ENCODE measurements at places on chromosomes 13 and 19.

GRCh38 chr13:23588666-23589065 is 18.5 kb downstream of the TNFRSF19 start:
- no peak for DNase-seq

GRCh38 chr19:49468199-49468598 is 5.8 kb upstream of the FLT3LG start:
- DNase-seq = no peak

GRCh38 chr13:20101467-20102316 is 59.2 kb downstream of the GJA3 start:
- DNase-seq = no peak

DNA sequence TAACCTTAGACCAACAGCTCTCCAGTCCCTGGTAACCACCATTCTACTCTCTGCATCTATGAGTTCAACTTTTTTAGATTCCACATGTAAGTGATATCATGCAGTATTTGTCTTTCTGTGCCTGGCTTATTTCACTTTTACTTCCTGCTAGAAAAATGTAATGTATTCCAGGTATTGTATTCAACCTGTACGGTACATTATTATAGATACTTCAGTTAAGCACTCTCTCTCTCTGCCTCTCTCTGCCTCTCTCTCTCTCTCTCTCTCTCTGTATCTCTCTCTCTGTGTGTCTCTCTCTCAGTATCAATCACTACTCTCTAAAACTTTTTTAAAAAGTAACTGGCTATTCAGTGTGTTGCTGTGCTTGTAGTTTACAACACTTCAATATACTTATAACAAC is 8.4 kb downstream of the DACH1 start:
- DNase-seq = no peak

GRCh38 chr13:39516096-39516495 is 86.9 kb downstream of the LHFPL6 start:
- DNase-seq = no peak

Measured in AG09309 (cell line).